ENCODE measurements at places on chromosomes 1 and 21.

DNA sequence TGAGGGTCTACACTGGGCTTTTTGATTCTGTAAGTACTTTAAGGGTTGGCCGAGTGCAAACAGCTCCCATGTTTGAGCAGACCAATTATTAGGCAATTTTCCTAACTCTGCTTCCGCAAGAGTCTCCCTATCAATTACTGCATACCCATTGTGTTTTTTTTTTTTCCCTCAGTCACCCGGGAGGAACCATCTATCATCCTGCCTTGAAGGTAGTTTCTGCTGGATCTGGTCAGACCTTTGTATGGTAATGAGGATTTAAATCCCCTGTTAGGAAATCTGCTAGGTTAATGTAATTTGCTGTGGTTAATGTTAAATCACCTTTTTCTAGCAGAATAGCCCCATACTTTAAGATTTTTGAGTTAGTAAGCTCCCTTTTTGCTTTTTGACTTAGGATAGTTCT lies 40.8 kb upstream of the WARS2 start:
- H3K4me1 ChIP-seq = no peaks in the 10 kb centered on the region
- no peak overlapping the region for H3K27ac ChIP-seq
- no peaks in the 10 kb centered on the region for H3K27me3 ChIP-seq
- no peak overlapping the region for H3K4me3 ChIP-seq
- no peak for DNase-seq

GRCh38 chr1:228271701-228272251 lies 63.9 kb downstream of the OBSCN start:
- no peak overlapping the region for H3K27ac ChIP-seq
- no peak for DNase-seq
- no peaks in the 10 kb centered on the region for H3K4me1 ChIP-seq
- H3K4me3 ChIP-seq = no peak overlapping the region
- no peaks in the 10 kb centered on the region for H3K27me3 ChIP-seq

DNA sequence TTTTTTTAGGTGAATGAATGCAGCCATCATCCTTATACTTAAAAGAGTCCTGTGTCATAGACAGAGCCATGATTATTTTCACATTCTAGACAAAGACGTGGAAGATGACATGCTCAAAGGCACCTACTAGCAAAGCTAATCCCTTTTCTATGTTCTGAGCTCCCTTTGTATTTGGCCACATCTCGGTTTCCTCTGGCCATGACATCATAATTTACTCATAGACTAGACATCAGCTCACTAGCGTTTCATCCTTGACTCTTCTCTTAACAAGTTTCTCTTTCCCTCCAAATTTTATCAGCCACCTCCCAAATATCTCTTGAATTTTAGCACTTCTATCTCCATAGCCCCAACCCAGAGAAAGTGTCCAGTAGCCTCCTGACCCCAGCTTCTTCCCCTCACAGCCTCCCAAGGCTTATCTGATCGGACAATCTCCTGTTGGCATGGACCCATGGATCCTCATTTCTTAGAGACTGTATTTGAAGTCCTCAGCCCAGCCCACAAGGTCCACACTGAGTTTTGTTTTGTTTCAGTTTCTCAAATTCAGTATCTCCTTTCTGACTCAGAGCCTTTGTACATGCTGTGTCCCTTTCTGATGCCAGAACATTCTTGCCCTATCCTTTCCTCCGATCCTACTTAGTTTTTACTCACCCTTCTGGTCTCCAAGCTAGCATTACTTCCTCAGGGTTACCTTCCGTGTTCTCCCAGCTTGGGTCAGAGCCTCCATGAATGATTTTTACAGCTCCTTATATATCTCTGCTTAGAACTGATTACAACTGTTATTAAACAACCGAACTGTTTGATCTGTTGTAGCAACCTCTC lies 33.0 kb upstream of the EPS8L3 start:
- H3K27ac ChIP-seq = no peak overlapping the region
- no peaks in the 10 kb centered on the region for H3K27me3 ChIP-seq
- H3K4me1 ChIP-seq = peaks cover 17% of the 10 kb centered on the region
- H3K36me3 ChIP-seq = no peaks in the 10 kb centered on the region

GRCh38 chr1:224679606-224680005 lies 63.5 kb downstream of the CNIH3 start:
- no peaks in the 10 kb centered on the region for H3K4me1 ChIP-seq
- H3K27me3 ChIP-seq = no peaks in the 10 kb centered on the region
- H3K4me3 ChIP-seq = no peak overlapping the region
- no peak overlapping the region for H3K27ac ChIP-seq
- no peaks in the 10 kb centered on the region for H3K36me3 ChIP-seq

GRCh38 chr1:183916574-183916973 lies 111.7 kb downstream of the RGL1 start:
- H3K4me3 ChIP-seq = no peak overlapping the region
- no peaks in the 10 kb centered on the region for H3K36me3 ChIP-seq
- DNase-seq = no peak
- H3K4me1 ChIP-seq = peaks cover 9% of the 10 kb centered on the region
- no peak overlapping the region for H3K27ac ChIP-seq

GRCh38 chr1:46171351-46171750 lies 3.5 kb upstream of the TSPAN1 start:
- no peak overlapping the region for H3K4me3 ChIP-seq
- H3K4me1 ChIP-seq = peaks cover 19% of the 10 kb centered on the region
- H3K27me3 ChIP-seq = no peaks in the 10 kb centered on the region
- no peak overlapping the region for H3K27ac ChIP-seq

- no peaks in the 10 kb centered on the region for H3K36me3 ChIP-seq
- DNase-seq = no peak
- H3K27ac ChIP-seq = no peak overlapping the region
- no peaks in the 10 kb centered on the region for H3K4me1 ChIP-seq
- H3K4me3 ChIP-seq = no peak overlapping the region
- H3K27me3 ChIP-seq = no peaks in the 10 kb centered on the region
Observed at GRCh38 chr1:219555806-219556205, 57.1 kb downstream of the ZC3H11B start.

GRCh38 chr1:64173336-64173940 lies 30.0 kb upstream of the UBE2U start:
- no peaks in the 10 kb centered on the region for H3K27me3 ChIP-seq
- peaks cover 6% of the 10 kb centered on the region for H3K4me1 ChIP-seq
- H3K27ac ChIP-seq = no peak overlapping the region
- H3K36me3 ChIP-seq = no peaks in the 10 kb centered on the region
- H3K4me3 ChIP-seq = no peak overlapping the region

- no peaks in the 10 kb centered on the region for H3K27me3 ChIP-seq
- DNase-seq = no peak
- H3K4me1 ChIP-seq = peaks cover 16% of the 10 kb centered on the region
- H3K27ac ChIP-seq = no peak overlapping the region
- no peak overlapping the region for H3K4me3 ChIP-seq
- H3K36me3 ChIP-seq = no peaks in the 10 kb centered on the region
Observed at GRCh38 chr1:234909307-234909810, 219.3 kb downstream of the TOMM20 start.

GRCh38 chr1:119799599-119800177 lies 11.6 kb downstream of the REG4 start:
- no peak overlapping the region for H3K27ac ChIP-seq
- no peaks in the 10 kb centered on the region for H3K27me3 ChIP-seq
- no peaks in the 10 kb centered on the region for H3K4me1 ChIP-seq
- H3K36me3 ChIP-seq = no peaks in the 10 kb centered on the region
- H3K4me3 ChIP-seq = no peak overlapping the region
- no peak for DNase-seq

DNA sequence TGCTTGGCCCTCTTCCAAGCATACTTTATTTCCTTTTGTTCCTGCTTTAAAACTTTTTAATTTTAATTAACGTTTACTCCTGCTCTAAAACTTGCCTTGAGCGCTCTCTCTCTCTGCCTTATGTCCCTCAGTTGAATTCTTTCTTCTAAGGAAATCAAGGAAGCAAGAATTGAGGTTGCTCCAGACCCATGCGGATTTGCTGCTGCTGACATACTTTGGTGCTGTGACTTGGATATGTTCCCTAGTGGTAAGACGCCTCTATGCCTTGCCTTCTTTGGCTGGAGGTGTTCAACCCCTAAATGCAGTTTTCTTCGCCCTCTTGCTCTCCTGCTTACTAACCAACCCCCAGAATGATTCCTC lies 148.1 kb downstream of the ADSS2 start:
- H3K4me3 ChIP-seq = no peak overlapping the region
- H3K36me3 ChIP-seq = no peaks in the 10 kb centered on the region
- H3K27ac ChIP-seq = no peak overlapping the region
- no peaks in the 10 kb centered on the region for H3K27me3 ChIP-seq
- no peak for DNase-seq

GRCh38 chr1:61588736-61589672 lies 135.9 kb downstream of the TM2D1 start:
- H3K27me3 ChIP-seq = no peaks in the 10 kb centered on the region
- H3K4me1 ChIP-seq = no peaks in the 10 kb centered on the region
- DNase-seq = peak; percentile 75
- no peak overlapping the region for H3K27ac ChIP-seq
- H3K4me3 ChIP-seq = no peak overlapping the region

DNA sequence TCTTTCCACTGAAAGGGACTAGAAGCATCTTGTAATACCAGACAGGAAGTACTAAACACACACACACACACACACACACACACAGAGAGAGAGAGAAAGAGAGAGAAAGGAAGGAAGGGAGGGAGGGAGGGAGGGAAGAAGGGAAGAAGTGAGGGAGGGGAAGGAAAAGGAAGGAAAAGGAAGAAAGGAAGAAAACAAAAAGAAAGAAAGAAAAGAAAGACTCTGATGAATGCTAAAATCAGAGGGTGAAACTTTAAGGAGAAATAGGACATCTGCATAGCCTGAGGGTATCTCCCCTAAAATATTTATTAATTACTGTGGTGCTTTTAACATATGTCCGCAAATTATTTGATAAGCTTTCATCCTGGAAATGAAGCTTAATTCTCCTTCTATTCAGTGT lies 10.6 kb downstream of the TRIT1 start:
- no peak overlapping the region for H3K4me3 ChIP-seq
- no peaks in the 10 kb centered on the region for H3K36me3 ChIP-seq
- DNase-seq = no peak
- no peak overlapping the region for H3K27ac ChIP-seq

DNA sequence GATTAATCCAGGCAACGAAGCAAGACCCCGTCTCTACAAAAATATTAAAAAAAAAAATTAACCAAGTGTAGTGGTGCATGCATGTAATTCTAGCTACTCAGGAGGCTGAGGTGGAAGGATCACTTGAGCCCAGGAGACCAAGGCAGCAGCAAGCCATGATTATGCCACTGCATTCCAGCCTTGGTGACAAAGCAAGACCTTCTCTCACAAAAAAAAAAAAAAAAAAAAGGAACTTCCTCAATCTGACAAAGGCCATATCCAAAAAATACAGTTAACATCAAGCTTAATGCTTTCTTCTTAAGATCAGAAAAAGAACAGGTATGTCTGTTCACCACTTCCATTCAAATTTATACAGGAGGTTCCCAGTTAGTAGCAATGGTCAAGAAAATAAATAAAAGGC lies 54.4 kb downstream of the EVI5 start:
- H3K36me3 ChIP-seq = no peaks in the 10 kb centered on the region
- H3K27ac ChIP-seq = no peak overlapping the region
- no peaks in the 10 kb centered on the region for H3K27me3 ChIP-seq

- peak overlapping the region; percentile 96 for H3K4me3 ChIP-seq
- no peaks in the 10 kb centered on the region for H3K36me3 ChIP-seq
- H3K27me3 ChIP-seq = no peaks in the 10 kb centered on the region
Observed at GRCh38 chr1:56578138-56578962, 1.0 kb downstream of the PLPP3 start.

- no peak for DNase-seq
- no peaks in the 10 kb centered on the region for H3K27me3 ChIP-seq
- H3K4me1 ChIP-seq = peaks cover 26% of the 10 kb centered on the region
- no peaks in the 10 kb centered on the region for H3K36me3 ChIP-seq
- no peak overlapping the region for H3K27ac ChIP-seq
Observed at GRCh38 chr1:171802207-171802606, 20.7 kb downstream of the METTL13 start.

GRCh38 chr1:194296201-194296600 lies 1109.8 kb upstream of the B3GALT2 start:
- no peak for DNase-seq
- no peak overlapping the region for H3K4me3 ChIP-seq
- no peaks in the 10 kb centered on the region for H3K27me3 ChIP-seq
- H3K4me1 ChIP-seq = no peaks in the 10 kb centered on the region
- no peaks in the 10 kb centered on the region for H3K36me3 ChIP-seq
- H3K27ac ChIP-seq = no peak overlapping the region

GRCh38 chr1:27220096-27220495 lies 14.3 kb upstream of the WDTC1 start:
- no peak overlapping the region for H3K4me3 ChIP-seq
- no peaks in the 10 kb centered on the region for H3K27me3 ChIP-seq
- no peak overlapping the region for H3K27ac ChIP-seq
- no peaks in the 10 kb centered on the region for H3K36me3 ChIP-seq

DNA sequence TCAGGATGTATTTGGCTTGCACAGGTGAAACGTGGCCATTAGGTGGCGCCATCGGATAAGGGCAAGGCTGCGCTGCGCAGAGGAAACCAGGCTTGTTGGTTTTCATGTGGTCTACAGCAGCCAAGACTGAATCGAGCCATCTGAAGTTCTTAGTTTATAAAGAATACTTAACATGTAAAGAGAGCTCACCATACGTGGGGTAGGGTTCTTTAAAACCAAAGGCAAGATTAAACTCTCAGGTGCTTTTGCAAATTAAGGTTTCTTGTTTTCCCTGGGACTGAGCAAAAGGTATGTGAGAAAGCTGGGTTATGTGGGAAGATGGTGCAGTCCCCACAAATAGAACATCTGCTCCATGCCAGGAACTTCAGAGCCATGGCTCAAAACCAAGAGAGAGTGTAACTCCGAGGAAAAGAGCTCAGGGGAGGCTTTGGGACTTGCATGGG lies 9.3 kb downstream of the MASP2 start:
- no peak overlapping the region for H3K27ac ChIP-seq
- H3K36me3 ChIP-seq = no peaks in the 10 kb centered on the region
- H3K4me3 ChIP-seq = no peak overlapping the region
- H3K27me3 ChIP-seq = no peaks in the 10 kb centered on the region
- peak; percentile 95 for DNase-seq
- no peaks in the 10 kb centered on the region for H3K4me1 ChIP-seq

DNA sequence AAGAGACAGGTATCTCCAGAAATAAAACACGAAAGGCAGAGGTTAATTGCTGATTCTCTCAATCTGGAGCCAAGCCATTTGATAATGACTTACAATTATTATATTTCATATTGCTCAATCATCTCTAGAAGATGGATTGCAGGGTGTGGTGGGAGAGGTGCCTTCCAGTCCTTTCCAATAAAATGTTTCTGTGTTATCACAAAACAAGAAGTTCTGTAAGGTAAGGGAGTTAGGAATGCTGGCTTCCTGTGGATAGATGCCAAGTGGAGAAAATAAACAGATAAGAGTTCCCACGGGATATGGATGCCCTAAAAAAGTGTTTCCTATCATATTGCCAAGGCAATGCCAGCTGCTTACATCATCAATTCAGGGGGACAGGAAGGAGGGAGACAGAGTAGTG lies 7.2 kb upstream of the CCN1 start:
- H3K27me3 ChIP-seq = no peaks in the 10 kb centered on the region
- no peak overlapping the region for H3K4me3 ChIP-seq
- no peak overlapping the region for H3K27ac ChIP-seq
- DNase-seq = no peak
- peaks cover 10% of the 10 kb centered on the region for H3K4me1 ChIP-seq

DNA sequence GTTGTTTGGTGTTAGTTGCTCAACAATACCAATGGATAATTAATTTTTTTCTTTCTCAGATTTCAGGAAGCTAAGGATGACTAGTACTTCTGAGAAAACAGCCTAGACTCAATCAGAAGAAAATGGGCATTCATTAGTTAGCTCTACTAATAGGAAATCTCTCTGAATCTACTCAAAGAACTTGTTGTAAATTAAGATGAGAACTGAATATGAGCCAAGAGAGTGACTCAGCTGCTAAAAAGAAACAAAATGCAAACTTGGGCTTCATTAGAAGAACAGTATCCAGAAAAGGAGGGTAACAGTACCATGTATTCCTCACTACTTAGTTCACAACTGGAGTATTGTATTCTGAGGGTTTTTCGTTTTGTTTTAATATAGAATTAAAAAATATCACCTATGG lies 12.5 kb downstream of the FOXJ3 start:
- no peaks in the 10 kb centered on the region for H3K27me3 ChIP-seq
- H3K4me3 ChIP-seq = no peak overlapping the region
- peak overlapping the region; percentile 41 for H3K27ac ChIP-seq
- no peaks in the 10 kb centered on the region for H3K36me3 ChIP-seq

Data from testis (tissue), 5 donors.